ENCODE measurements at places on chromosomes 6 and 20.

DNA sequence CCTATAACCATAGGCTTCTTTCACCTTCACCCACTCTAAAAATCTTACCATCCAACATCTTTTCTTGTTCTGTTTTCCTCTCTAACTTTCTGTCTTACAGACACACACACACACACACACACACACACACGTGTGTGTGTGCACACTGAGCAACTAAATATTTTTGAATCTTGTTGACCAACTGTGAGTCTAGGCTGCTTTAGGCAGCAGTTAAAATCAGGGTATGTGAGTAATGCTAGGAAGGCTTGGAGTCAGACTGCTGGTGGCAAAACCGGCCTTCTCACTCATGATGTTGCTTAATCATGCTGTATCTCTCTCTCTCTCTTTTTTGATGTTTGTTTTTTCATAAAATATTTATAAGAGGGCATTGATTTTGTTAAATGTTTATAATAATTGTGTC, 103.1 kb upstream of the TBX18 start:
- DNase-seq = no peak

GRCh38 chr20:36017048-36017951, 48.9 kb downstream of the CNBD2 start:
- DNase-seq = no peak

DNA sequence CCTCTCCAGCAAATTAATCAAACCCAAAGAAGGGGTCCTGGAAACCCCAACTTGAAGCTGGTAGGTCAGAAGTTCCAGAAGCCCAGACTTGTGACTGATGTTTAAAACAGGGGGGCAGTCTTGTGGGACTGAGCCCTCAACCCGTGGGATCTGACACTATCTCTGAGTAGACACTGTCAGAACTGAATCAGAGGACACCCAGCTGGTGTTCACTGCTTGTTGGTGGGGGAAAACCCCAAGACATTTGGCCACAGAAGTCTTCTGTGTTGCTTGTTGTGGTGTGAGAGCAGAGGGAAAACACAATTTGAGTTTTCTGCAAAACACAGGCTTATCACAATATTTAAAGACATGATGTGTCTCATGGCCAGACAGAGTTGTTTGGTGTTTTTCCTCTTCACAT, 29.9 kb downstream of the KIF13A start:
- DNase-seq = peak; percentile 26

GRCh38 chr6:21467091-21467490, 126.5 kb upstream of the SOX4 start:
- DNase-seq = no peak

- DNase-seq = no peak
These were observed 553.1 kb upstream of the MAN1A1 start for GRCh38 chr6:119902681-119903080.

GRCh38 chr6:169981969-169982368, 230.5 kb downstream of the ERMARD start:
- no peak for DNase-seq

DNA sequence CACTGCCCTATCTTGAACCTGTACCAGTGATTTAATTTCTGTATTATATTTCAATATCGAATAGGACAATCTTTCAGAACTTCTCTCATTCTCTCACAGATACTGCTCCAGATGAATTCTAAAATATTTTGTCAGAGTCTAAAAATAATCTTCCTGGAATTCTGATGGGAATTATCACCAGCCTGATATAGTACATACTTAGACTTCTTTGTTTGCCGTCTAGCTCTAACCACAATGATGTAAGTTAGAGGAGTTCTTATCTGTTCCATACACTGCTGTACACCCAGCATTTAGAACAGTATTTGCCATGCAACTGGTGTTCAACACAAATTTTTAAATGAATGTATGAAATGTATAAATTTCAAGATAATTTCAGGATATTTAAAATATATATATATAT, 1.3 kb upstream of the HUS1B start:
- DNase-seq = no peak

DNA sequence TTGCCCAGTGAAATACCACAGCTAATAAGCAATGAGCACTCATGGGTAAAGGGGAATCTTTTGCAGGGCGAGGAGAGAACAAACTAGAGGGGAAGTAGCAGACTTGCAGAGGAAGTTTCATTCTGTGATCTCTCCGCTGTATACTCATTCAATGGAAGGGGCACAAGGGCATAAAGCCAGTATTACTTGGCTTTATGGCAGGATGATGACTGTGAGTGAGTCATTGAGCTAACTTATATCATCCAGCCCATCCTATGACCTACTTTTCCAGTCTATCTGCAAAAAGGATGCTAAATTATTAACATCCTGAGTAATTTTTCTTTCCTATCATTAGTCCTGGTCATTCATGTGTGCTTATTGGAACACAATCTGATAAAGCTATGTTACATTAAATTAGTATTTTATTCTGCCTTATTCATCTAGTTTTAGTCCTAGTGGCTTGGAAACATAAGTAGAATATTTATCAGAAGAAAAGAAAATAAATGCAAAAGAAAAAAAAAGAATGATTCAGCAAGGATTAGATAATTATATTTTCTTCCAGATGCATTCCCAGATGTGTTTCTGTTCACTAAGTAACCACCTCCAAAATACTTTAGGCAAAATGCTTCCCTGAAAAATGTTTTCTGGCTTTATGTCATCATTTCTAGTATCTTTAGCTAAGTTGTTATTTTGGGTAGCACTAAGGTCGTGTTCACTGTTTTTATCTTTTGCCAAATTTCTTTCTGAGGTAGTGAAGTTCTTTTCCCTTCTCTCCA, 471.7 kb downstream of the CDKAL1 start:
- no peak for DNase-seq

- DNase-seq = no peak
These were observed 7.3 kb downstream of the SDCBP2 start for GRCh38 chr20:1321654-1321939.

GRCh38 chr20:19682249-19682648, 75.8 kb upstream of the RIN2 start:
- no peak for DNase-seq

GRCh38 chr20:32906200-32906599, 47.5 kb downstream of the EFCAB8 start:
- no peak for DNase-seq

DNA sequence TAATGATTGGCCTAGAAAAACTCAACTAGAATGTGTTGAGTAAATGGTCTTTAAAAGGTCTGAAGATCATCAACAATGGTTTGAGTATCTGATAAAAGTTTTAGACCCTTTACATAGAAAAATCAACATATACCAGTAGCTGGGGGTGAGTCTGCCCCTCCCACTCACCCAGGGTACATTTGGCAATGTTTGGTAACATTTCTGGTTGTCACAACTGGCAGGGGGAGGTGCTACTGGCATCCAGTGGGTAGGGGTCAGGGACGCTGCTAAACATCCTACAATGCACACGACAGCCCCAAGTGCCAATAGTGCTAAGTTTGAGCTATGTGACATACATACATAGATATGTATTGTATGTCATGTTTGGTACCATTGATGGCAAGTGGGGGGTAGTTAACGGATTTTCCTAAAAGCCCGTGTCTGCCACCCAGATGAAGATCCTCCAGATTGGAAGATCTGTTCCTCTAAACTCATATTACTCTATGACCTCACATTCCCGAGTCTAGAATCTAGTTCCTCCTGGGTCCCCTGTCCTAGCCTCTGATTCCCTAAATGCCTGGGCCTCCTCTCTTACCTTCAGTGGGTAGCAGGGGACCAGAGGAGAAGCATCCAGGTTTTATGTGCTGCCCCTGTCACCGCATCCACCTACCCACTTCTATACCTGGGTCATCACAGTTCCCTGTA, 2.5 kb upstream of the MMP9 start:
- no peak for DNase-seq
